ENCODE measurements at places on chromosomes 12 and 14.
A peak's percentile ranks its signal among the peaks of the same experiment; 100 is the strongest.

- DNase-seq = peak; percentile 4
These were observed 305.3 kb upstream of the DDHD1 start for GRCh38 chr14:53458368-53458814.

GRCh38 chr12:105041186-105041585 lies 43.1 kb downstream of the ALDH1L2 start:
- no peak for DNase-seq

DNA sequence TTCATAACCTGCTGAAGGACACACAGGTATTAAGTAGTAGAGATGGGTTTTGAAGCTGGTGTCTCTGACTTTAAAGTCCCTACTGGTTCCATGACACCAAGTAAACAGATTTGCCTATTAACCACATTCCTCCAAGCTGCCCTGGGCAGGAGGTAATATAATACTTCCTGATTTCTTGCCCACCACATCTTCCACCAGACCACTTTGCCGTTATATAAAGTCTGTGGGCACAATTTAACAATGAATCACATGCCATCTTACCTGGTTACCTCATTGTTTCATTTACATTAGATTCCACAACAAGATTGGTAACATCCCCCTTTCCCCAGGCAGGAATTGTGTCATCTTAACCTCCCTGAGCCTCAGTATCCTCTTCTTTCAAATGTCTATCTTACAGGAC lies 900 bp upstream of the LRRC23 start:
- no peak for DNase-seq

GRCh38 chr12:58915037-58915436 lies 5.3 kb downstream of the LRIG3 start:
- no peak for DNase-seq

DNA sequence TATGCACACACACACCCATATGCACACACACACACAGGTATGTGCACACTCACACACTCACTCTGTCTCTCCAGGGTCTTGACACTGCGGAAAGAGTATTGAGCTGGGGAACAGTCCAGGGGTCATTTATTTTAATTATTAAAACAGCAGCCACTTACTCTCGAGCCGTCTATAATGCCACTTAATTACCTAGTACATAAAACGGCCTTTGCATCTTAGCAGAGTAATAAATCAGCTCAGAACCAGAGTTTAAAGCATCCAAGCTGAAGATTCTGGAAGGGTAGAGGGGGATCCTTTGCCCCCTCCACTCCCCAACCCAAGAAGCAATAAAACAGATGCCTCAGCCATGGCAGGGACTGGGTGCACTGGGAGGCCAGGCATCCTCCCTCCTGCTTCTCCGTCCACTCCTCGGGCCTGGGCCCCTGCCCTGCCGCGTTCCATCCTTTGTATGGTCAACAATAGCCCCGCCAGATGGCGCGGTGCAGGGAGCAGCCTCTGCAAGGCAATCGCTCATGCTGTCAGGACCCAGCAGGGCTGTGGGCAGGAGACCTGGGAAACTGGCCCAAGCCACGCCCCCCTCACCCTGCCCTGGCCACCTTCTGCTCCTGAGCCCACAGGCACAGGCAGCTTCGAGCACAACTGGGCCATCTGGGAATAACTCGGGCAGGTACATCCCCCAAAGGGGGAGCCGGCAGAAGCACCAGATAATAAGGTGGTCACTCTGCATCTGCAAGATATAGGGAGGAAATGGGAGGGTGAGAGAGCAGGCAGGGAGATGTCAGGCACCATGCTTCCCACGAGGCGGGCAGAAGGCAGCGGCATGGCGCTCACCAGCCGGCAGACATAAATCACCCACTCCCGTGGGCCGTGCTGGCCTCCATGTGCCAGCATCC lies 40.9 kb downstream of the CCDC85C start:
- DNase-seq = peak; percentile 97

GRCh38 chr12:39427360-39427808 lies 15.5 kb downstream of the KIF21A start:
- DNase-seq = no peak

GRCh38 chr12:82474181-82474797 lies 116.0 kb downstream of the METTL25 start:
- no peak for DNase-seq

GRCh38 chr14:103539056-103539825 lies 10.2 kb downstream of the TRMT61A start:
- DNase-seq = no peak

DNA sequence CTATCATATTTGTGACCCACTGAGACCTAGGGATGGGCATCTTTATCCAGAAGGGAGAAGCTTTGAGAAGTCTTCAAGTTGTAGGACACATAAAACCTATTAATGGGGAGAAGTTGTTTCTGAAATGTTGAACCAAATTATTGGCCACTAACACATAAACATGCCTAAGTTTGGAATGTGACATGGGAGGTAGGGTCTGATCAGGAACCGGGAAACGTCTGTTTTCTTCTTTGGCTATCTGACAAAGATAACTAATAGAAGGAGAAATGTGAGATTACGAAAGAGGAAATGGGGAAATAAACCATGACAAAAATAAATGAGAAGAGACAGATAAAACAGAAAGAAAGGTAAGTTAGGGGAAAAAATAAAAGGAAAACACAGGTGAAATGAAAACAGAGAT lies 425.2 kb downstream of the EGLN3 start:
- no peak for DNase-seq

- no peak for DNase-seq
These were observed 1.3 kb upstream of the JDP2 start for GRCh38 chr14:75426332-75427125.

DNA sequence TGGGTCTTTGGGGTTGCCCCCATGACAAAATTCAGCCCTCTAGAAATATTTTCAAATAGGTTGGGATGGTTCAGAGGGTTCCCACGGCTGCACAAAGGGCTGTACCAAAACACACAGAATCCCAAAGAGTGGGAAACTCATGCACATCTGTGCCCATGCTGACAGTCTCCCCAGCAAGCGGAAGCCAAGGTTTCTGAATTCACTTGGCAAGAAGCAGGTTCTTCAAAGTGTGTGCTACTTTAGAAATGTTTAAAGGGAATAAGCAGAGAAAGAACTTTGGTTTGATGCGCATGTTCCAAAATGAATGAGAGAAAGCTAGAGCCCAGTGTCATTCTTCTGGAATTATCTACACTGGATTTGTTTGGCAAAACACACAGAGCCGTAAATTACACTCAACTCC lies 46.7 kb downstream of the FOXN3 start:
- DNase-seq = no peak

DNA sequence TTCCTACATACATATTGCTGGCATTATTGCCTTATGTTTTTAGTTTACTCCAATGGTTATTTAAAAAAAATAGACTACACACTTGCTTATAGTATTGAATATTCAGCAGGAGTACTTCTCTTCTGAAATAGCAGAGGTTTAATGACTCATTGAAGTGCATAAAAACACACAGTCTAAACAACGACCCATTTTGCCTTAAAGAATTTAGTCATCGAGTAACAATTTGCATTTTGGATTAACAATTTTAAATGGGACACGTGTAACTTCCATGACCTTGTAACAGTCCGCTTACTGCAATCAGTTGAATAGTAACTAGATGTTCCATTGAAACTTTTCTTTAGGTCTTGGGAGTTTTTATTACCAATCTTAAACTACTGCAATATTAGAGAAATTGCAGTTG lies 9.0 kb downstream of the TRHDE start:
- no peak for DNase-seq

- no peak for DNase-seq
These were observed 64.1 kb downstream of the RAD51B start for GRCh38 chr14:67883717-67884116.

DNA sequence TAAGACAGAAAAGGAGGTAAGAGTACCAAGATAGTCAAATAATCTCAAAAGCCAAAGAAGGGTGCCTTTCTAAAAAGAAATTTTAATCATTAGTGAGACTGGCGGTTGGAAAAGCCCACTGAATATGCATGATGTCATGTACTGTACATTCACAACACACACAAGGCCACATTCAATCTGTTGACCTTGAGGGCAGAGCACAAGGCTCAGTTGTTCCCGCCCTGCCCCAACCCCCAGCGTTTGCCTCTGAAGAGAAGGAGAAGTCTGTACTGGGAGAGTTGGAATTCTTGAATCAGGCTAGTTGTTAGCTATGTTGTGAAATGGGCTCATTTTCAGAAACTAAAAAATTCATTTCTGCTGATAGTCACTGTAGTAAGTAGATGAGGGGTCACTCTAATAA lies 50.2 kb upstream of the NID2 start:
- no peak for DNase-seq

DNA sequence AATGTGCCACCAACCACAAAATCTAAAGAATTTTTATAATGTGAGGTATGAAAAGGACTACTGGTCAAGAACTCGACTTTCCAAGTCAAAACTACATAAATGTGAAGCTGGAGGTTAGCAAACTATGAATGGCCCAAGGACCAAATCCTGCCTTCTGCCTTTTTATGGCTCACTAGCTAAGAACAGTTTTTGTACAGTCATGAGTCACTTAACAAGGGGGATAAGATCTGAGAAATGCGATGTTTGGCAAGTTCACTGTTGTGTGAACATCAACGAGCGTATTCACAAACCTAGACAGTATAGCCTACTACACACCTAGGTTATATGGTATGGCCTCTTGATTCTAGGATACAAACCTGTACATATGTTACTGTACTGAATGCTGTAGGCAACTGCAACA lies 28.2 kb downstream of the FERMT2 start:
- no peak for DNase-seq

GRCh38 chr14:23208324-23208723 lies 24.9 kb upstream of the SLC7A8 start:
- no peak for DNase-seq

DNA sequence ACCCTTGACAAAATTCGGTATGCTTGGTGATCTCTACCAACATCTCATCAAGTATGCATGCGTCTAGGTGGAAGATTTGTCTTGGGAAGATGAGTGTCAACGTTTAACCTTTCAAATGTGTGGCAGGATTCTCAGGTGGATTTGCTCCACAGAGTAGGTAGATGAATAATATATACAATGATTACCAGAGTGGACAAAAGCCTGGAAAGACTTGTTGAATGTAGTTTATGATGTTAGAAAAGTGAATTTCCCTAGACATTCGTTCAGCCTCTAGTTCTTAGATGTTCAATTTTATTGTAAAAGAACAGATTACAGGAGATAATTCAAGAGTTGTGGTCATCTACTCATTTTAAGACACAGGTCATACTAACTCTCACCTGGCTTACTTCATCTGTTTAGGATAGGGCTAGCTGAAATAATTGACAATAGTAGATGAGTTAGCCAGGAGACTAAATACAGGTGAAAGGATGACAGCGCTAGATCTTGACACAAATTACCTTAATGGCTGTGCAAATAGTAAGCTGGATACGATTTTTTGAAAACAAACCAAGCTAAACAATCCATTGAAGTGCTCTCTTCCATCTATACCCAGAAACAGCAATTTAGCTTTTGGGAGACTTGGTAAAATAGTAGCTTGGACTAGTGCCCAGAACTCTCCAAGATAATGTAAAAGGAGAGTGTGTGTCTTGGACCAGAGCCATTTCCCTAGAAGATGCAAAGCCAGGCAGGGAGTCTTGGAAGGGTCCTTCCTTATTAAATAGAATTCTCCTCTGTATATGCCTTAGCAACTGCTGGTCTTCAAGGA lies 168.0 kb downstream of the DACT1 start:
- DNase-seq = no peak

Measured in neural progenitor cell (in vitro differentiated cells).